ENCODE measurements at places on chromosomes 12 and 14. TPM values are rescaled to one million over a fixed set of nuclear protein-coding genes. Genes with fewer than 3 reads are reported as not detected.

The KRT6C gene
- total RNA-seq: not detected

DNA sequence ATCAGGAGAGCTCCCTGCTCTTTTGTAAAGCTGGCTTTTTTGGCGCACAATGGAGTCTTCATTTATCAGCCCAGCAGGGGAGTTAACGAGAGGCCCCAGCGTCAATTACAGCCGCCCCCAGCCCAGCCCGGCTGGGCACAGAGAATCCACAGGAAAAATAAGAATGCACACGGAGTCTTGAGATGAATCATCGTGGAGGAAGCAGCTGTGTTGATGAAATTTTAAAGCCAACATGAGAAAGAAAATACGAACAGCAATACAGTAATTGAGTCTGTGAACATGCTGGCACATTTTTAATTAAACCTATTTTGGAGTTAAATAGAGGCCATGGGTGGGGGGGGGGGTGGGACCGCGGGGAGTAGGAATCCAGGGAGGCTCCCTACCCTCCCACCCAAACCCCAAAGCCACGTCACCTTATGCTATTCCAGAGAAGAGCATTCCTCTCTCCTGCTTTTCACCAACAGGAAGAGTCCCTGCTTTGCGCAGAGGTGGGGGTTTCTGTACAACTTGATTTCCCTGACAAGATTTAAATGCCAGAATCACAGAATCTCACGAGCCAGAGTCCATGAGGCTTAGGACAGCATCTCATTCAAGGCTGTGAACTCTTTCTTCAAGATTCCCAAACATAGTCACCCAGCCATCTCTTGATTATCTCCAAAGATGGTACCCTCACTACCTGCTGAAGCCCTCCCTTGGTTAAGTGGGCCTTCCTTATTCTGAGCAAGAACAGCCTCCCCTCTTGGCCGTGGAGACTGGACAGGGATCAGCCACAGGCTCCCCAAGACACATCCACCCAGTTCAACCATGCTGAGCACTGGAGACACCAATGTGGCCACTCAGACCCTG lies 50.3 kb downstream of the CCNK start:
- DNase-seq: no peak

GRCh38 chr14:45400509-45400908 lies 147.5 kb upstream of the MIS18BP1 start:
- no peak for DNase-seq

DNA sequence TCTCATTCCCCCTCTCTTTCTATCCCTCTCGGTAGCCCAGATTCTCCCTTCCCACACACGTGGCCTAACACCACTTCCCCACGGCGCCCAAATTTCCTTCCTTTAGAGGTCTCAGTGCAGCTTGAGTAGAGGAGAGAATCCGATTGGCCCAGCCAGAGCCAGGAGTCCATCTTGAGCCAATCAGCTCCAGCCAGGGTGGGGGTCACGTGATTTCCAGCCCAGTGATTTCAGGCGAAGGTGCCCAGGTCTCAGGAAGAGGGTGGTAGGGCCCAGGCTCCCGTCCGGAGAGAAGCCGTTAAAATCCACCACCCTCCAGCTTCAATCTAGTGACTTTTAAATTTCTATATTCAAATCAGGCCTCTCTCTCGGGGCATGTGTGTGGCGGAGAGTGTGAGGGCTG lies 45.2 kb upstream of the MYL2 start:
- no peak for DNase-seq

Data from left colon (tissue), 2 donors.